Epithelial cell of esophagus (primary cell): ENCODE measurements at places on chromosomes 3 and 15.

DNA sequence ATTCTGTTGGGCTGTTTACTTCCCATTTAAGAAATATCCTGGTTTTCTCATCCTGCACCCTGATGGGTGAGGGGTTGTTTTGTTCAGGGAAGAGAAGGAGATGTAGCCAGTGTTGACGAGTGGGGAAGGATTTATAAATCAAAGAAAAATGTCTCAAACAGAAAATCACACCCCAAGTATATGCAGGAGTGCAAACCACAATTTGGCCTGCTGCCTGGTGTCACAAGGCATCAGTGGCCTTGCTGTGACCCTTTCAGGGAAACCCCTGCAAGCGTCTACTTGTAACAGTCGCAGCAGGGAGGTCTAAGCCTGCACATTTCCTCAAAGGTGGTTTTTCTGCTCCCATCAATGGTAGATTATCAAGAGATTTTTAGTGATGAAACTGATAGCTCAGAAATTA lies 132.6 kb upstream of the LRRN1 start:
- no peak for DNase-seq

- DNase-seq, result no peak
Observed at GRCh38 chr3:111749171-111750170, 109.6 kb upstream of the PHLDB2 start.

DNA sequence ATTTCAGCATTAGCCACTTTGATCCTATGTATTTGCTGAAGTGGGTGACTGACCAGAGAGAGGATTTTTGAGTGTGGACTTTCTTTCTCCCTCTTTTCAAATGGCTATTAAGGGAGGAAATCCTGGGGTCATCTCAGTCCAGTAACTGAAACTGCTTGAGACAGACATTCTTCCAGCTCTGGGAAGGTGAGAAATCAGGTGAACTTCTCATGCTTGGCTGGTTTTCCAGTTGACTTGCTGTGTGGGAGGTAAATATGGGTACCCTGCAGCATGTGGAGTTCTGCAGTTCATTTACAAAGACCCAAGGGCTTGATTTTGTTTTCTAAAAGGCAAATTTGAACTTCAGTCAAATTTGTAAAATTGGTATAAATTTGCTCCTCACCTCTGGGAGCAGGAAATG lies 461.1 kb upstream of the TBL1XR1 start:
- DNase-seq, result no peak

DNA sequence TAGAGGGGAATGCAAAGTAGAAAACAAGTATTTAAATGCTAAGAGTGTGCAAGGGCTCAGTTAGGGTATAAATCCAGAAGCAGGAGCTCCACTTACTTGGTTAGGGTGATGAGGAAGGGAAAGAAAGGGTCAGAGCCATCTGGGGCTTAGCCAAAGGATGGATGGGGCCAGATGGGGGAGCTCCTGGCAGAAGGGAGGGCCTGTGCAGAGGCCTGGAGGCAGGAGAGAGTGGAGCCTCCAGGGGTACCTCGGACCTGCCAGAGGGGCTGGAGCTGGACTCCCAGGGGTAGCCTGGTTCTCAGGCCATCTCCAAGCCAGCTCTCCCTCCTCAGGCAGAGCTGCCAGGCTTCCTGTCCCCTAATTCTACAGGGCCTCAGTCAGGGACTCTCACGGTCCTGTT lies 506.3 kb downstream of the SHQ1 start:
- no peak for DNase-seq

DNA sequence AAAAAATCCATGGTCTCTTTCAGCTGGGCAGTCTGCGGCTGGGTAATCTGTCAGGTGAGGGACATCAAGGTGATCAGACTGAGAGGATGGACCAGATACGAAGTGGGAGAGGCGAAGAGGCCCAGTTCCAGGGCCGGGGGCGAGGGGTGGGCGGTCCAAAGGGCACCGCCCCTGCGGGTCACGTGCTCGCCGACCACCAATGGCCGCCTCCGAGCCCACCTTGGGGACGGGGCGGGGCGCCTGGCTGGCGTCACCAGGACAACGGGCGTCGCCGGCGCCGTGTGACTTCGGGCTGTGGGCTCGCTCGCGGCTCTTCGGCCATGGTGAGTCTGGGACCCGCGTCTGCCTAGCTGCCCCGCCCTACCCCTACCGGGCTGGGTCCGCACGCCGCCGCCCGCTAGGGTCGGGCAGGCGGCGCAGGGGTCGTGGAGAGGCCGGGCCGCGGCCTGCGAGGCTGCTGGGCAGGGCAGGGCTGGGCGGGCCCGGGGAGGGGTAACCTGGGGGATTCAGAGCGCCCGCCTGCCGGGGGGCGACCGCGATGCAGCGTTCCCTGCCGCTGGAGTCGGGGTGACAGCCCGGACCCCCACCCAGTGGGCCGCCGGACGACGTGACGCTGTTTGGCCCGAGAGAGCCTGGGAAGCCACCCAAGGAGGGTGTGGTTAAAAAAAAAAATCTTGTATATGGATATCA lies at the start of gene FBXL2:
Gene FBXL2 (plus strand): TSS at position 250 of the 690 bp plus-strand sequence. CDS start 71 bp downstream, at position 321.
- DNase-seq, result peak; percentile 75
